ENCODE measurements at places on chromosomes 5 and 9. TPM values are rescaled to one million over a fixed set of nuclear protein-coding genes. Genes with fewer than 3 reads are reported as not detected.

DNA sequence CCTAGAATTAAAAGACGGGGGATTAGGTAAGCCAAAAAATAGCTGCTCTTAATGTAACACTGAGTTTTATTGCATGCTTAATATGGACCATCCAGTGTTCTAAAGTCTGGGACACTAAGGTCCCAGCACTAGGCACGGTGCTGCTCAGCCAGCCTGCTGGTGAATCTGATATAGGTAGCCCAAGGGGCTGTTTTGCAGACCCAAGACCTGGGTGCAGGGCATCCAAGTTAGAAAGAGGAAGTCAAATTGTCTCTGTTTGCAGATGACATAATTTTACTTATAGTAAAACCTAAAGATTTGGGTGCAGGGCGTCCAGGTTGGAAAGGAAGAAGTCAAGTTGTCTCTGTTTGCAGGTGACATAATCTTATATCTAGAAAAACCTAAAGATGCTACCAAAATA is 17.8 kb downstream of the IFNA5 start:
- peaks cover 11% of the 10 kb centered on the region for H3K27me3 ChIP-seq
- H3K27ac ChIP-seq: no peak overlapping the region
- H3K4me3 ChIP-seq: no peak overlapping the region
- no peaks in the 10 kb centered on the region for H3K36me3 ChIP-seq
- no peaks in the 10 kb centered on the region for H3K4me1 ChIP-seq
- no peak for DNase-seq

DNA sequence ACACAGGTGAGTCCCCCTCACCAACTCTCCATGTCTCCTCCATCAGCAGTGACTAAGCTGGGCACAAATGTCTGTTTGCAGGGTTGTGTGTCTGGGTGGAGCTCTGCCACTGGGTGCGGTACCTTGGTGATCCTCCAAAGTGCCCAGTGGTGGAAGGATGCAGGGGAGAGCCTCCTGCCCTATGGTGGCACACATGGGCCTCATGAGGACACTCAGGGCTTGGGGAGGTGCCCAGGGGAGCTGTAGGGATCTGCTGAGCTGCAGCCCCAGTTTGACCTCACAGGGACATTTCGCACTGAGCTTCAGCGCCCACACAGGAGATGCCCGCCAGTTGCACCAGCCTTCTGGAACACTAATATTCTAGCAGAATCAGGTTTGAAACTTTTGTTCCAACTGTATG is 29.5 kb downstream of the S1PR3 start:
- peaks cover 28% of the 10 kb centered on the region for H3K4me1 ChIP-seq
- H3K27ac ChIP-seq: no peak overlapping the region
- no peaks in the 10 kb centered on the region for H3K27me3 ChIP-seq

Gene BRINP1
- total RNA-seq: 23.3 TPM

Gene RNF208
- 0.29 TPM for total RNA-seq

DNA sequence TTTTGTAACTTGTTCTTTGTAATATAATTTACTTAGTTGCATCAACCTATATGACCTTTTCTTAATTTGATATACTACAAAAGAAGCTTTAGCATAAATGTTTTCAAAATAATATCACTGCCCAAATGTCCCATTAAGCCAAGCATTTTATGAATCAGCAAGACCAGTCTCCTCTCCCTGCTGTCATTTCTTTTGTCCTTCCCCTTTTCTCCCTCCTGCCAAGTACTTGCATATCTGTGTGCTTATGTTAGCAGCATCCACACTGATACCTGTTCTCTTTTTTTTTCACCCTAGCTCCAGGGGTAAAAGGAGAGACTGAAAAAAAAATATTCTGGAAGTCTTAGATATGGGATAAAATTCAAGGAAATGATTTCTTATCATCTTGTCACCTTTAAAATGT is 69.7 kb downstream of the ZSWIM6 start:
- no peaks in the 10 kb centered on the region for H3K36me3 ChIP-seq
- H3K4me3 ChIP-seq: no peak overlapping the region
- no peaks in the 10 kb centered on the region for H3K27me3 ChIP-seq
- peaks cover 21% of the 10 kb centered on the region for H3K4me1 ChIP-seq

DNA sequence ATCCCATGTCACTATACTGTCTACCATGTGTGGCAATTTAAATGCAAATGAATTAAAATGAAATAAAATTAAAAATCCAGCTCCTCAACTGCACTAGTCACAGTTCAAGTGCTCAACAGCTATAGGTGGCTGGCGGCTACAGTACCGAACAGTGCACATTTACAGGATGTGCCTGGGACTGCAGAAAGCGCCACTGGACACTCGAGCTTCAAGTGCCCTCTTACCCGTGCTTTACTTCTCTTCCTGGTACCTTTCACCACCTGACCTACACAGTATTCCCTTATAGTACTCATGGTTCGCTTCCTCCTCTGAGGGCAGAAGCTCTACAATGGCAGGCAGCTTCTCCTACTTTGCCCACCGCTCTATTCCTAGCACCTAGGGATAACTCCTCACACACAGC is 166.6 kb downstream of the FANCC start:
- no peaks in the 10 kb centered on the region for H3K27me3 ChIP-seq
- no peaks in the 10 kb centered on the region for H3K36me3 ChIP-seq
- H3K4me1 ChIP-seq: peaks cover 2% of the 10 kb centered on the region

DNA sequence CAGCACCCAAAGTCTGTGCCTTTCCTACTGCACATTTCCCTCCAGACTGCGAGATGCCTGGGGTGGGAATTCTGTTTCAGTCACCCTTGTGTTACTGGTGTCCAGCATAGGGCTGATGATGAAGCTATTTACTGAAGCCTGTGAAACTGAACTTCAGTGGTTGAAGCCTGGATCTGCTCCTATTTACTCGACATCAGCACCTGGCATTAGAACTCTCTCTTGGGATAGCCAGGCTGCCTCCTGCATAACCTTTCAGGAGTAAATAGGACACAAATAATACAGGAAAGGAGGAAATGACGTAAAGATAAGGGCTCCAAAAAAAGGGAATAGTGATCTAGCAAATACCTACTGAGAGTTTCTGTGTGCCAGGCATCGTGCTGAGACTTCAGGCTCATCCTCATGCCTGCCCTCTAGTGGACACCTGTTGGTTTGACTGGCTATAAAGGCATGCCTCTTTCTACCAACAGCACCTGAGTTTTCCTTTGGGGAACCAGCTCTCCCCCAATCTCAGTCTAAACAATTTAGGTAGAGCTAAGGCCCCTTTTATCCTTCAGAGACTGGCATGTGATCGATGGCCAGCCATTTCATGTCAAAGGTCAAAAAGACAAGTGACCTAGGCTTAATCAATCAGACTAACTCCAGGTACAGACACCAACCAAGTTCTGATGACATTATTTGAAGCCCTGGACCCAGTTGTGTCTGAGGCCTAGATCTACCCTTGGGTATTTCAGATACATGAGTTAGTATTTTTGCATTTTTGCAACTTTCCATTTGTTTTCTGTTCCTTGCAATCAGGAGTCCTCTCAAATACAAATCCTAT is 192.1 kb upstream of the TRIM32 start:
- no peaks in the 10 kb centered on the region for H3K36me3 ChIP-seq
- H3K27me3 ChIP-seq: no peaks in the 10 kb centered on the region

Gene ANKRD34B
- not detected for total RNA-seq

DNA sequence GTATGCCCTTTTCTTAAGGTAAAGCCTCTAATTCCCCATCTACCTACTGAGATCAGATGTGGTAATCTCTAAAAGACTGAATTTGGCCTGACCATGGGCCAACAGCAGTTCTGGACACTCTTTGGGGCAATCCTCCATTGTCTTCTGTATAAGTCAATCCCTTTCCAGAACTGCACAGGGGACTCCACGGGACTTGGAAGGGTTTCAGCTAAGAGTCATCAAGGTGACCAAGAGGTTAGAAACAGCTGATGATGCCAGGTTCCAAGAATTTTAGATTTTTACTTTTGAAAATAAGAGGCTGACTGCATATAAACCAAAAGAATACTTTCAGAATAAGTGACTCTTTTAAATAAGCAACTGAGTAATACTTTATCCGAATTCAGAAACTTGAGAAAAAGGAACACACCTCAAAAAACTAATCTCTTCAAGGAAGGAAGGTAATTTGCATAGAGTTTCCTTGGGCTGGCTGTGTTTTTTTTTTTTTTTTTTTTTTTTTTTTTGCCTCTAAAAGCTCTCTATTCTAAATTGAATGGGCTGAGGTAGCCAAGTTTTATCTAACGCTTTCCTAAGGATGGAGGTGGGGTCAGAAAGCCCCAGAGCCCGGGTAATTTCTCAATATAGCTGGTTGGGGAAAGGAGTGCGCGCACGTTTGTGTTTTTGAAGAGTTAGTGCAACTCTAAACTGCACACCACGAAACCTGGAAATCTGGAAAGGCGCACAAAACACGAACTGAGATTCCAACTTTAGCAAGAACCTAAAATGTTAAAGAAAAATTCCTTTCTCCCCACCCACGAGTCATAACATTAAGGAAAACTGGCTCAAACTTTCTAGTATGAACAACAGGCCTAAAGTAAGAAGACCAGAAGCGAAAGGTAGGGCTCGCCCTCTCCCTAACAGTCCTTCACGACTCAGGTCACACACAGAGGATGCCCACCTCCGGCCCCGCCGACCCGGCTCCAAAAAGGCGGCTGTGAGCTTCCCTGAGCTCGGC is 1.3 kb downstream of the VCP start:
- peaks cover 20% of the 10 kb centered on the region for H3K4me1 ChIP-seq
- peak overlapping the region; percentile 94 for H3K4me3 ChIP-seq
- DNase-seq: no peak

GRCh38 chr9:128141604-128142003 is 7.6 kb upstream of the LCN2 start:
- peak; percentile 53 for DNase-seq
- H3K27ac ChIP-seq: no peak overlapping the region
- H3K4me1 ChIP-seq: peaks cover 6% of the 10 kb centered on the region

Gene PCDH12
- under 0.01 TPM for total RNA-seq

- peaks cover 56% of the 10 kb centered on the region for H3K36me3 ChIP-seq
- H3K27ac ChIP-seq: no peak overlapping the region
- DNase-seq: no peak
- no peaks in the 10 kb centered on the region for H3K27me3 ChIP-seq
Observed at GRCh38 chr9:136412962-136413361, 2.5 kb downstream of the PMPCA start.

- DNase-seq: no peak
- no peak overlapping the region for H3K4me3 ChIP-seq
- no peak overlapping the region for H3K27ac ChIP-seq
- H3K36me3 ChIP-seq: no peaks in the 10 kb centered on the region
- H3K27me3 ChIP-seq: peaks cover 17% of the 10 kb centered on the region
Observed at GRCh38 chr5:34977934-34978613, 48.7 kb downstream of the DNAJC21 start.

DNA sequence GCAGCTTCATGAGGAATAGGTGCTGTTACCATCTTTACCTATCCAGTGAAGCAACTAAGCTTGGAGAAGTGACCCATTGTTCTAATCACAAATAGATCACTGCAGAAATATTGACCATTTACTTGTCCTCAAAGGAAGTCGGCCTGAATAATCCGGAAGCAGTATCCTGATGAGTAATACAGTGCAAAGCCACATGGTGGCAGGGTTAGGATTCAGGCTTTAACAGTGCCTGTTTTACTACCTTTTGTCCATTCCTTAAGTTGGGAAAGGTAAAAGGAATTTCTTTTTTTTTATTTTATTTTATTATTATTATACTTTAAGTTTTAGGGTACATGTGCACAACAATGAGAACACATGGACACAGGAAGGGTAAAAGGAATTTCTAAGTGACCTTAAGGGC is 336.3 kb downstream of the KDM4C start:
- H3K4me1 ChIP-seq: peaks cover 7% of the 10 kb centered on the region
- no peak overlapping the region for H3K4me3 ChIP-seq
- no peak overlapping the region for H3K27ac ChIP-seq
- DNase-seq: peak; percentile 35
- no peaks in the 10 kb centered on the region for H3K27me3 ChIP-seq

- no peak overlapping the region for H3K27ac ChIP-seq
- H3K27me3 ChIP-seq: no peaks in the 10 kb centered on the region
- no peak for DNase-seq
- no peaks in the 10 kb centered on the region for H3K36me3 ChIP-seq
- no peak overlapping the region for H3K4me3 ChIP-seq
Observed at GRCh38 chr5:93454896-93455295, 126.1 kb downstream of the NR2F1-AS1 start.

GRCh38 chr9:86741311-86742208 is 205.7 kb downstream of the GAS1 start:
- H3K4me3 ChIP-seq: no peak overlapping the region
- no peak overlapping the region for H3K27ac ChIP-seq
- no peaks in the 10 kb centered on the region for H3K36me3 ChIP-seq

DNA sequence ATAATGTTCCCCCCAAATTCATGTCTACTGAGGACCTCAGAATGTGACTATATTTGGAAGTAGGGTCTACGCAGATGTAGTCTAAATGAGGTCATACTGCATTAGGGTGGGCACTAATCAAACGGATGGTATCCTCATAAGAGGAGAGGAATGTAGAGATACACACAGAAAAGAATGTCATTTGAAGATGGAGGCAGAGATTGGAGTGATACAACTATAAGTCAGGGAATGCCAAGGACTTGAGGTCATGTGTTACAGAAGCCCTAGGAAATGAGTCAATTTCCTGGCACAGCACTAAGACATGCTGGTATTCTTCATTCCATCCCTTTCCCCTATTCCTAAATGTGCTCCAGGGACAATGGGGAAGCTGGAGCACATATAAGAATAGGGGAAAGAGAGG is 758 bp upstream of the PDCD1LG2 start:
- H3K27me3 ChIP-seq: no peaks in the 10 kb centered on the region
- peaks cover 53% of the 10 kb centered on the region for H3K4me1 ChIP-seq
- peak overlapping the region; percentile 96 for H3K27ac ChIP-seq
- DNase-seq: peak; percentile 51

Gene FYB1
- under 0.01 TPM for total RNA-seq

GRCh38 chr5:39716532-39717028 is 291.8 kb upstream of the DAB2 start:
- H3K36me3 ChIP-seq: no peaks in the 10 kb centered on the region
- H3K27me3 ChIP-seq: no peaks in the 10 kb centered on the region
- no peak overlapping the region for H3K27ac ChIP-seq
- peaks cover 8% of the 10 kb centered on the region for H3K4me1 ChIP-seq
